ENCODE measurements at places on chromosomes 13 and 19. TPM values are rescaled to one million over a fixed set of nuclear protein-coding genes. Genes with fewer than 3 reads are reported as not detected.

GRCh38 chr13:112102243-112102642, 35.3 kb downstream of the SOX1 start:
- peaks cover 14% of the 10 kb centered on the region for H3K4me1 ChIP-seq
- H3K27me3 ChIP-seq: peaks cover 92% of the 10 kb centered on the region
- H3K4me3 ChIP-seq: peak overlapping the region; percentile 10
- peaks cover 3% of the 10 kb centered on the region for H3K36me3 ChIP-seq
- H3K27ac ChIP-seq: no peak overlapping the region

GRCh38 chr19:32580353-32580900, 563 bp upstream of the PDCD5 start:
- peaks cover 11% of the 10 kb centered on the region for H3K36me3 ChIP-seq
- H3K27me3 ChIP-seq: peaks cover 3% of the 10 kb centered on the region
- DNase-seq: no peak

- peak overlapping the region; percentile 77 for H3K27ac ChIP-seq
- H3K4me1 ChIP-seq: peaks cover 34% of the 10 kb centered on the region
- H3K27me3 ChIP-seq: peaks cover 44% of the 10 kb centered on the region
- no peak for DNase-seq
- H3K36me3 ChIP-seq: peaks cover 6% of the 10 kb centered on the region
Observed at GRCh38 chr19:44754750-44755080, 6.2 kb downstream of the BCL3 start.

DNA sequence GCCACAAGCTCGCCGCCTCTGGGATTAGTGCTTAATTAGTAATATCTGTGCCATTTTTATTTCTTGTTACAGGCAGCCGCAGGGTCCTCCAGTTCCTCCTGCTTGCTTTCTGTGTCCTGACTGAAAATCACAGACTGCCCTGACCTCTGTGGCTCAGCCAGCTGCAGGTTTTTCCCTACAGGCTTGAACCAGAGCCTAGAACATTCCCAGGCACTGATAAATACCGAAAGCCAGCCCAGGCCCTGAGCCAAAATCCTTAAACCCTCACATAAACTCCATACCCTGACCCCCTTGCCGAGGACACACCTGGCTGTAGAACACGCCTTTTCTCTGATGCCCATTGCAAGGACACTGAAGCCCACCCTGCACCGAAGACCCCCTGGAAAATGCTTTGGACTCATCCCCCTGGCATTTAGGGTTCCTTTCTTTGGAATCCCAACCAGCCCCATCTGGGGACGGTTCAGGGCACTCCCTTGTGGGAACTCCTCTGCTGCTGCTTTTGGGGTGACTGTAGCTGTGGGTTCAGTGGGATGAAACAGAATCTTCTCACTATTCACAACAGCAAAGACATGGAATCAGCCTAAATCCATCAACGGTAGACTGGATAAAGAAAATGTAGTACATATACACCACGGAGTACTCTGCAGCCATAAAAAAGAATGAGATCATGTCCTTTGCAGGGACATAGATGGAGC, 15.5 kb downstream of the DPP9 start:
- no peak for DNase-seq
- no peaks in the 10 kb centered on the region for H3K4me1 ChIP-seq
- no peak overlapping the region for H3K4me3 ChIP-seq
- no peak overlapping the region for H3K27ac ChIP-seq
- no peaks in the 10 kb centered on the region for H3K27me3 ChIP-seq

Gene CYP2A6
- not detected for total RNA-seq

Gene ADM5
- total RNA-seq: 1.7 TPM

Measured in type B pancreatic cell (in vitro differentiated cells).